ENCODE measurements at places on chromosomes 1 and 21.

GRCh38 chr1:91511386-91511785 lies 10.7 kb downstream of the CDC7 start:
- DNase-seq, result no peak

GRCh38 chr1:206685769-206686477 lies 1.2 kb downstream of the MAPKAPK2 start:
- DNase-seq, result peak; percentile 77

- no peak for DNase-seq
Observed at GRCh38 chr1:211734791-211735190, 59.4 kb upstream of the NEK2 start.

DNA sequence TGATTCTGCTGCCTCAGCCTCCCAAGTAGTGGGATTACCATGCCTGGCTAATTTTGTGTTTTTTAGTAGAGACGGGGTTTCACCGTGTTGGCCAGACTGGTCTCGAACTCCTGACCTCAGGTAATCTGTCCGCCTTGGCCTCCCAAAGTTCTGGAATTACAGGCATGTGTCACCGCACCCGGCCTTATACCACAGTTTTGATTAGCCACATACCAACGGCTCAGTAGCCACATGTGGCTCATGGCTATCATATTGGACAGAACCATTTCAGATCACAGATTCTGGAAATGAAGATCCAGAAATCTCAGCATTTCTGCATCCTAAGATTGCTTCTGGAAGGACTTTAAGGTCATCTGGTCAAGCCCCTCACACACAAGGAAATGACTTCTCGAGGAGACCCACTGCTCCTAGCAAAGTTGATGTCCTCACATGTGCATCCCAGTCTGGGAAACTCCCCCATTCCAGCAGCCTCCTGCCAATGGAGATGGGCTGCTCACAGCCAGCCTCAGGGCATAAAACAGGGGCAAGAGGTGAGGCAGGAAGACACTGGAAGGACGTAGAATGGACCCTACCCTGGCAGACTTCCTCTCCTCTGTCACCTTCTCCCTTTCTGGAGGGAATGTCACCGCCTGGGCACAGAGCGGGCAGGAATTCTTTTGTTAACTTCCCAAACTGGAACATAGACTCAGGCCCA lies 17.5 kb upstream of the CITED4 start:
- no peak for DNase-seq

DNA sequence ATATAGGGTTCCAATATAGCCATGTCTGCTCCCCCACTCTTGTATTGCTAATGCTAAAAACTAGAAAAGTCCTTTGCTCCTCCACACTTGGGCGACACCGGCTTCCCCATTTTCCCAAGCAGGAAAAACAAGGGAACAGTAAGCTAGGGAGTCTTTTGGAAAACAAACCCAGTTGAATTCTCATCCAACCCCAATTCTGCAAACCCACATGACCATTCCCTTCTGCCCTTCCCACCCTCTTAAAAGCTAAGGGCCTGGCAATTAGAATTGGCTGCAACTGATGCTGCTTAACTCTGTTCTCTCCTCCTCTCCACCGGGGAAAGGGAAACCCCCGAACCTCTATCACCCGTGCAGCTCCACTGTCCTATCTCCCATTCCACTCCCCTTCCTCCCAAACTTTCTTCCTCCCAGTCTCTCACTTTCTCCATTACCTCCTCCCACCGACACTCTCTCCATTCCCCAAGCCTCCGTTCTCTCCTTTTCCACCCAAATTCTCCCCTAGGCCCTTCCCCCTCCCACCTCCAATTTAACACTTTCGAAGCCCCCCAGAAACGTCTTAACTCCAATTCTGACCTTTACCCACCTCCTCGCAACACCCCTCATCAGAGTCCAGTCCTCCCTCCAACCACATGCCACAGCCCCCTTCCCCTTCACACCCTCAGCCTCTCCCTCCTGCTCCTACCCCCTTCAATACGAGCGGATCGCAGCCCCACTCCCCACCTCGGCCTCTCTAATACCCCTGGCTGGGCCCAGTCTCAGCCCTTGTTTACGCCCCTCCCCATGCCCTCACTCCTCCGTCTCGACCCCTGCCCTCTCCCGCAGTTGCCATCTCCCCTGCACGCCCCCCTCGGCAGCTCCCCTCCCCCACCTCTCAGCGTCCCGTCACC lies 701 bp downstream of the DEDD start:
- no peak for DNase-seq

DNA sequence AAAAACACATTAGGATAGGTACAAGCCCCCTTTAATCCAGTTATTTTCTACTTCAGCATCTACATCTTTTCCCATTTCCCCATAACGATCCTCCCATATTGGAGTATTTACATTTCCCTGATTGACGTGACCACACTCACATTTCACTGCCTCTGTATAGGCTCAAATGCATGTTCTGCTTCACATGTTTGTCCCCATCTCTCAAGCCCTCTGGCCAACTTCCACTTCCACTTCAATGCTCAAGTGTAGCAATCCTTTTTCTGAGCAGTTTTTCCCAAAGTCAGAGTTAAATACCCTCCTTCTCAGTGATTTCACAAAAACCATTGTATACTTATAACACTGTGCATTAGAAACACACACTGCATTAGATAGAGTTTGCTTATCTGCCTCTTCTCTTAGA lies 61.8 kb upstream of the TTLL7 start:
- DNase-seq, result no peak

GRCh38 chr1:204136814-204137213 lies 15.0 kb downstream of the ETNK2 start:
- no peak for DNase-seq

DNA sequence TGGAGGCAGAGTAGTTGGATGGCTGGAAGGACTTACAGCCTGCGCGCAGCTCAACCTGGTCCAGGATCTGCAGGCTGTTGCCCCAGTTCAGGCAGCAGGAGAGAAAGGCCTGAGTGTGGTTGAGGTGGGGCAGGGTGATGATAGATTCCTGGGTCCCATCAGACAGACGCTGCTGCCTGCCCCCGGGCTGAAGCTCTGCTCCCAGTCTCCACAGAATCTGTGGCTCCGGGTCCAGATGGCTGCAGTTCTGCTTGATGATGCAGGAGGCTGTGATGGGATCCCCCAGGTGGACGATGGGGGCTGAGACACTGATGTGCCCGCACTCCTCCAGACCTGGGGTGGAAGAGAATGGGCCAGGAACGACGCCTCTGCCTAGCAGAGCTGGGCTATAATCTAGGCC lies 7.4 kb downstream of the CSF3R start:
- DNase-seq, result no peak

DNA sequence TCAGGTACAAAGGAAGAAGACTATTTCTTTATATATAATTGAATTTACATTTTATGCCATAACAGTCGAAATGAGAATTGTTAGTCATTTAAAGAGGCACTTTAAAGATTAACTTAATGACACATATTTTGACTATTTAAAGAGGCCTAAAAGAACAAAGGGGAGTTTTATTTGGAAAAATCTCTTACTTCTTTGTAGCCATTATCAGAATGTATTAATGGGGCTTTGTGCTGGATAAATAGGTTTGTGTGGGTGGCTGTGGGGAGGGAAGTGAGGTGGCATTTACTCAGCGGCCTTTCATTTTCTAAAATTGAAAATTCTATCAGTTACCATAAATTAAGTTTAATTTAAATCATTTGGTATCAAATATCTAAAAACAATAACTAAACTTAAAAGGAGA lies 462.2 kb upstream of the CXADR start:
- DNase-seq, result no peak

- no peak for DNase-seq
Observed at GRCh38 chr1:94589728-94590127, 48.2 kb upstream of the F3 start.

DNA sequence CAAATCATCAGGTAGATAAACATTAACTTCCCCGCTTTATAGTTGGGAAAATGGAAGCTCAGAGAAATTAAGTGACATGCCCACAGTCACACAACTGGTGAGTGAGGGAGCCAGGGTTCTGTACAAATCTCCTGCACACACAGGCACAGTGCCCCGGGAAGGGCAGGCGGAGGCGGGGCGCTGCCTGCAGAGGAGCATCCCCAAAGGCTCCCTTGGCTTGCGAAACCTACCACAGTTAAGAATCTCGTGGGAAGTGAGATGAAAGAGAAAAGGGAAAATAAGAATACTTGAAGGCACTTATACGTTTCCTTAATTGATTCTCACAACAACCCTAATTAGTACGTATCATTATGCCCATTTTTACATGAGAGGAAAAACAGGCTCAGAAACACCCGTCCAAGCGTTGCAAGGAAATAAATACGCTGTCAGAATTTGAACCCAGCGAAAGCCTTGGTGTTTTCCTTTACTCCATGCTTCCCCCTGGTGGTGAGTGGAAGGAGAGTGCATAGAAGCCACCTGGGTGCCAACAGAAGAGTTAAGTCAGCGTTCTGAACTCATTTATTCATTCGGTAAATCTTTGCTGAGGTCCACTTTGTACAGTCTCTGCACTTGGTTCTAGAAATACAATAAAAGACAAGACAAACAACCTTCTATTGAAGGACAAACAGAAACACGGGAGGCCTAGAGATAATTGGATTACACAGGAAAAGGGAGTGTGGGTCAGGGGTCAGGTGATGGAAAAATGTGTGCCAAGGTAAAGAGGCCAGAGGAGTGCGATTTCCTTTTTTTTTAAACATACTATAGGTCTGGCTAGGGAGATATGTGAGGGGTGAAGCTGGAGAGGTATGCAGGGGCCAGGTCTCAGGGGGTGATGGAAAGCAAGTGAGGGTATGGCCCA lies 28.4 kb downstream of the ACP6 start:
- DNase-seq, result peak; percentile 49

GRCh38 chr1:229732061-229732460 lies 106.0 kb downstream of the URB2 start:
- no peak for DNase-seq

- no peak for DNase-seq
Observed at GRCh38 chr1:224223819-224224714, 41.0 kb downstream of the DEGS1 start.

- no peak for DNase-seq
Observed at GRCh38 chr1:106189780-106190179, 866.7 kb upstream of the PRMT6 start.

DNA sequence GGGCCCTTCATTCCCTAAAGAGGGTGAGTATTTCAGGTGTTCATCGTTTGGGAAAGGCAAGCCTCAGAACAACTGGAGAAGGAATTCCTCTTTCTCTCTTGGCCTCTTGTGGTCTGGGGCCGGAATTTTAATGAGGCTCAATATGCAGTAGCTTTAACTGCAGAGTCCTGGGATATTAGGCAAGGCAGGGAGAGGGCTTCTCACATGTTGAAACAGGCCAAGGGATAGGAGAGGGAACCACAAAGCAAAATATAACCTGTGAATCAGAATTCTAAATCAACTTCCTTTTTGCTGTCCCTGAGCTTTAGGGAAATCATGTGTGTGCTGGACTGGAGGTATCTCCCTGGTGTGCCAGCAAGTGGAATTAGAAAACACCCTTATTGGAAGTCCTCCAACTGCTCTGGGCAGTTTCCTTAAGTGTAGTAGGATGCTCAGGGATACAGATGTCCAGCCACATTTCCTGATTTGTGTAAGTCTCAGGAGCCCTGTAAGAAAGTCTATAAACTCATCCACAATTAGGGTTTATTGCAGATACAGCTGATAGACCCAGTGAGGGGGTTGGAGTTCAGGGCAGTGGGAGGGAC lies 215.8 kb upstream of the ZRANB2 start:
- DNase-seq, result no peak

- DNase-seq, result no peak
Observed at GRCh38 chr21:34965200-34966174, 83.6 kb downstream of the RUNX1 start.

DNA sequence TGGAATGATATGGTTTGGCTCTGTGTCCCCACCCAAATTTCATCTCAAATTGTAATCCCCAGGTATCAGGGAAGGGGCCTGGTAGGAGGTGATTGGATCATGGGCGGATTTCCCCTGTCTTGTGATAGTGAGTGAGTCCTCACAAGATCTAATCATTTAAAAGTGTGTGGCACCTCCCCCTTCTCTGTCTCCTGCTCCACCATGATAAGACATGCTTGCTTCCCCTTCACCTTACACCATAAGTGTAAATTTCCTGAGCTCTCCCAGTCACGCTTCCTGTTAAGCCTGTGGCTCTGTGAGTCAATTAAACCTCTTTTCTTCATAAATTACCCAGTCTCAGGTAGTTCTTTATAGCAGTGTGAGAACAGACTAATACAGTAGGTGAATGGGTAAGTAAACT lies 109.3 kb downstream of the DMRTB1 start:
- DNase-seq, result no peak

DNA sequence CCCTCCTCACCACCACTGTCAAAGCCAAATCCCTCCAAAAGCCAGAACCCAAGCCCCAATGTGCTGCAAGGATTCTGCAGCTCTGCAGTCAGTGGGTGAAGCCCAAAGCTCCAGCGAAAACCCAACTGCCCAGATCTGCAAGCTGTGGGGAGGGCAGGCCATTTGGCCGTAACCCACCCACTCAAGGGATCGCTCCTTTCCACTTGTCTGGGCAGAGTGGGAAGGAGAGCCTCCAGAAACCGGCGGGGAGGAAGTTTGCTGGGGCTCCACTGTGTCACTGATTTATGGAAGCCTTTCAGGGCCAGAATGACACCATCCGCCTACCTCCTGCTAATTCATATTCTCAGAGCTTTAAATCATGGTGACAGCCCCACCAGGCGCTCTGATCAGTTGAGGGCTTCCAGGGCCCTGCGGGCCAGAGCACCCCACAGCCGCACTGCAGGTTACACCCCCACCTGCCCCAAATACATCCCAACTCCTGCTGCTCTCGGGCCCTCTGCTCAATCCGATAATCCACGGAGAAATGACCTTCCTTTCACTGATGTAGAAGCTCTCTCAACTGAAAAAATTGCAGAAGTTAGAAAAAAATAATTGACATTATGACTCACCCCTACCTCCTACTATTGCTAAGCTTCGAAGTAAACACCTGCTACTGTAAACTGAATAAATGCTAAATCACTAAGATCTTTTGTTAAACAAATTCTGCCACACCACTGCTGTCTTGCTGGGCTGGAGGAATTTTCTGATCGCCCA lies 40.6 kb upstream of the RAB4A start:
- DNase-seq, result no peak

GRCh38 chr1:185894791-185895190 lies 160.6 kb downstream of the HMCN1 start:
- no peak for DNase-seq

GRCh38 chr1:94143809-94144176 lies 22.8 kb upstream of the ABCA4 start:
- no peak for DNase-seq

DNA sequence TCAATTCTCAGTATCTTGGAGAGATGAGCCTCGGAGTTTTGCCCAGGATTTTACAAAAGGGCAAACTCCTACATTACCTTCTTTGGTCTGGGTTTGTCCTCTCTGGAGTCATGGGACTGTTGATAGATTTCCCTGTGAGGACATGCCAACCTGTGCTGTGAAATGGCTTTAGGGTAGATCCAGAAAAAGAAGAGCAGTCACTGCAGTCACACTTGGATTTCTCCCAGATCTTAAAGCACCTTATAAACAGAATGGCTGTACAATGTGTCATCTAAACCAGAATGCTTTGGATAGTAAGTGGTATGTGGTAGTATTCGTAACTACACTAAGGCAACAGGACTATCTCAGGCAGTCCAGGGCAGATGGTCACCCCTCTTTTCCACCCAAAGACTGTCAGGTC lies 1.9 kb upstream of the CSRP1 start:
- no peak for DNase-seq

- DNase-seq, result peak; percentile 82
Observed at GRCh38 chr1:44835738-44836675, 7.0 kb downstream of the PTCH2 start.
